ENCODE measurements at places on chromosomes 2 and 18.
A peak's percentile ranks its signal among the peaks of the same experiment; 100 is the strongest.

- no peak for DNase-seq
Measured at GRCh38 chr18:74489676-74490075, 6.5 kb upstream of the CNDP2 start.

GRCh38 chr2:44191739-44192138 lies 23.1 kb downstream of the PPM1B start:
- DNase-seq: no peak

GRCh38 chr2:218405746-218406208 lies 6.1 kb downstream of the CTDSP1 start:
- DNase-seq: no peak

DNA sequence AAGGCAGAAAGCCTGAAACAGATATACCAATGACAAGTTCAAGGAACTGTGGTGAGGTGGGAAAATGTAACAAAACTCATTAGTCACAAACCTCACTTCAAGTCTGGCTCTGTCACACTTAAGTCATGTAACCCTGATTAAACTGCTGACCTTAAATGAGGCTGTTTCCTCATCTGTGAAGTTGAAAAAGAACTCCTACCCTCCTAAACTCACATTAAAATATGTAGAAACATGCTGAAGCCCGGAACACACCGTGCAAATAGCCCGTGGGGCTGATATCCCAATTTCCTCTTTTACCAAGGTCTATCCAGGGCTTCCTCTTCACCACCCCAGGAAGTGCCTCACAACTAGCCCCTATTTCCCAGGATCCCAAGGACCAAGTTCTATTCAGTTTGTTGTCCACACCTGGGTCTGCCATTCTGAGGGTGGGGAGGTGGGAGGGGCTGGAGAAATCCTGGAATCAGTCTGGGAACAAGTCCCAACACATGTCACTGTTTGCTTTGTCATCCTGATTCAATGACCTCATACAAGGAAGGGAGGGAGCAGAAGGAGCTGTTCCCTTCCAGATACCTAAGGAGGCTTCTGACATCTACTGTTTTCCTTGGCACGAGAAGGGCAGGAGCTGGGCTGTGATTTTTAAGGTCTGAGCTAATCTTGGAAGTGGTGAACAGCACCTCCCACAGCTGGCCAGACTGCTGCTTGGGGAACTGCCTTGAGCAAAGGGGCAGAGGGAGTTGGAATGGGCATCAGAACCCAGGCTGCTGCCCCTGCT lies 42.3 kb downstream of the SLC4A1AP start:
- no peak for DNase-seq

DNA sequence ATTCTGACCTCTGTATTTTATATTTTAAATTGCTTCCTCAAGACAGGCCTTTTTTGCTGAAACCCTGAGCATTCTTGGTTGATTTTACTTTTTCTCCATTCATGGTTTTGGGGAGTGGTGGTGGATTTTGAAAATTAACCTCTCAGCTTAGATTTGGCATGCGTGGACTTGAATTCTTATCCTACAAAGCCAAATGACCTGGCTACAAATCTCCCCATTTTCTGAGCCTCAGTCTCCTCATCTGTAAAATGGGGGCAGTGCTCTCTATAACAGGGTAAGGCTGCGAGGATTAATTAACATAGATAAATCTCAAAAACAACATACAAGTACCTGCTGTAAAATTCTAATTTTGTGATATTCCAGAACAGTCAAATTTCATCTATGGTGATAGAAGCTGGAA lies 103.4 kb upstream of the CDCA7 start:
- DNase-seq: no peak

DNA sequence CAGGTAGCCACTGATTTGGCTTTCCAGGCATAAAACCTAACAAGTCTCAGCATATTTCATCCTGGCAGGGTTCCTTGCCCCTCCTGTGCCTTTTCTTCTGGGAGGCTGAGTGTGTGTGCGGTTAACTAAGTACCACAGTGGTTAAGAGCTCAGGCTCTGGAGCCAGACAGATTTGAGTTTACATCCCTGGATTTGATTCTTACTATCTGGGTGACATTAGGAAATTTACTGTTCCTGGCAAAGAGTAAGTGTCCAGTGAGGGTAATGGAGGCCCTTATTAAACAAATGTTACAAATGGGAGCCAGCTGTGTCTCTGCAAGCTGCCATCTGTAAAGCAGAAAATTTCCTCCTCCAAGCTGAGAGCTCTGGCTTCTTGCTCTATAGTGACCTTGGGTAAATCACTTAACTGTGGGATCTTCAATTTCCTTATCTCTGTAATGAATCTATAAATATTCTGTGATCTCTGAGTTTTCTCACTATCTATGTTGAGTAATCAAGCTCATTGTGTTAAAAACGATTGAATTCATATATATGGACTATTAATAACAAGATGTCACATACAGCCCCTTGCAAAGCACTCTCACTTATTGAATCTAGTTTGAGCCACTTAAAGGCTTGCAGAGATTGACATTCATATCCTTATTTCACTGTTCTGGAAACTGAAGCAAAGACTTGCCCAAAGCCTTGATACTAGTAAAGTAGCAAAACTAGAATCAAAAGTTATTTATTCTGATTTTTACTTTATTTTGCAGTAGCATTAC lies 6.5 kb upstream of the COBLL1 start:
- DNase-seq: no peak

GRCh38 chr2:85922199-85922598 lies 33.4 kb upstream of the ST3GAL5 start:
- DNase-seq: no peak

DNA sequence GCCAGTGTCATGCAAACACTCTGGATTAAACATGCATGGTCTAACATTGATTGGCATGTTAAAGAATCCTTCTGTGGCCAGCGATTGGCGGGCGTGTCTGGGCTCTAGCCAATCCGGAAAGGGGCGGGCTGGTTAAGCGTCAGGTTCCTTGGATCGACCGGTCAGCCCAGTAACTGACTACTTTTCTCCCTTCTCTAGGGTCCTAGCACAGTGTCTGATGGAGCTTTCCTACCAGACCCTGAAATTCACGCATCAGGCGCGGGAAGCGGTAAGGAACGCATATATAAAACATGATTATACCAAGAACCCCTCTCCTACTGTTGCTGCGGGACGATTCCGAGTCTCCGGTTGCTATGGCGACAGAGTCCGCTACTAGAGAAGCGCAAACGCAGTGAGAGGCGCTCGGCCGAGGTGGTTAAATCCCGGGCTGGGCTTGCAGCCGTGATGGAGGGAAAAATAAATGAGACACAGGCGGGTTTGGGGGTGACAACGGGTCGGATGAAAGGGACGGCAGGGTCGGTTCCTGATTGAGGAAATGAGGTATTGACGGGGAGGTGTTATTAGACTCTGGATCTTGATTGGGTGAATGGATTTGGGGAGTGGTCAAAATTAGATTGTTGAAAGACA lies 29.4 kb downstream of the KATNAL2 start:
- DNase-seq: peak; percentile 73

DNA sequence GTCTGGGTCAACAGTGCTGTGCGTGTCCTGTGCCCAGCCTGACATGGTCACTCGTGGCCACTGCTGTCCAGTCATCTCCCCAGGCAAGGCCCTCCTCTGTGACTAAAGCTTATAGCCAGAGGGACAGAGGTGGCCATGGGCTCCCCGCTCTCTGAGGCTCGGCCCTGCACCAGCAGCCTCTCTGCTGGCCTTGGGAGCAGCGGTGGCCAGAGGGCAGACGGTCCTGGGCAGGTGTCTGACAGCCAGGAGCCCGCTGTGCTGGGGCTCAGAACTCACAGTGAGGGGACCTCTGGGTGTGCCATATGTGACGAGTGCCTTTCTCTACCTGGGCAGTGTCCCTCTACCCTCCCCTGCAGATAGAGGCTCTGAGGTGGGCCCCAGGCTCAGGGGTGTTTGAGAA lies 98.7 kb downstream of the FAM210A start:
- no peak for DNase-seq

GRCh38 chr2:156350374-156351142 lies 18.0 kb upstream of the NR4A2 start:
- no peak for DNase-seq

GRCh38 chr18:991441-991840 lies 86.8 kb downstream of the ADCYAP1 start:
- DNase-seq: no peak

DNA sequence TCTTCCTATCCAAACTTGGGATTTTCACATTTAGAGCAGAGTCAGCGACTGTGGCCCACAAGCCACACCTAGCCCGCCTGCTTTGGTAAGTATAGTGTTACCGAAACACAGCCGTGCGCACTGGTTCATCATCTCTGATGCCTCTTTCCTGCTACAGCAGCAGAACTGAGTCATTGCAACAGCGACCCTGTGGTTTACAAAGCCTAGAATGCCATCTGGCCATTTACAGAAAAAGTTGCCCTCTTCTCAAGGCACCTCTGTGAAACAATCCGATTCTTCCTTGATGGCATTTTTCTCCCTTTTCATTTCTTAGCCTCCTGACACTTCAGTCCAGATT lies 10.7 kb upstream of the IAH1 start:
- DNase-seq: no peak

GRCh38 chr2:235021752-235022151 lies 69.9 kb downstream of the SH3BP4 start:
- no peak for DNase-seq

DNA sequence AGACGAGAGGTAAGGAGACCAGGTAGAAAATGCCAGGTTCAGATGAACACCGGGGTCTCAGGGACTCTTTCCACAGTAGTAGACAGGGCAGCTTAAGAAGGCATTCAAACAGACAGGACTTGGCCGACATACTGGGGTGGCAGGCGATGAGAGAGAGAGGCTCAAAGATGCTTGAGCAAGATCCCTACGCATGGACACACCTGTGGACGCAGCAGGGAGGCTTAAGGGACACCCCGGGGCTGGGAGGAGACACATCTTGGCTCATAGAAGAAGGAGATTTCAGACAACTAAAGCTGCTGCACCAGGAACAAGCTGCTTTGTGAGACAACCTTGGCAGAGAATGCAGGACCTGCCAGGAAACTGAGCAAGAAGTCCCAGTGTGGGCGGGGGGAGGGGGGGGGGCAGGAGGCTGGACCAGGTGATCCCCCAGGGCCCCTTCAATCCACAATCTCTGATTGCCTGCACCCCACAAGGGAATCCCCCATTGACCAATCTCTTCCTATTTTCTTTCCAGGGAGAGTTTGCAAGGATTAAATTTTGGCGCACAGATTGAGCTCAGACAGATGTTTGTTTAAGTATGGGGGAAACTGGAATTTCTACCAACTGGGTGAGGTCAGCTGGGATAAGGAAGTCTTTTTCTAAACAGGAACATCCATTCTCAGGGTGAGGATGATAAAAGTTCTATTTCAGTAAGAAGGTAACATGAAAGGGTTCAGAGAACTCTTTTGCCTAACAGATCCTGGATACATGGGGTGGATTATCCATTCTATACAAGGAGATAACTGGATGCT lies 400.7 kb downstream of the NBAS start:
- no peak for DNase-seq

DNA sequence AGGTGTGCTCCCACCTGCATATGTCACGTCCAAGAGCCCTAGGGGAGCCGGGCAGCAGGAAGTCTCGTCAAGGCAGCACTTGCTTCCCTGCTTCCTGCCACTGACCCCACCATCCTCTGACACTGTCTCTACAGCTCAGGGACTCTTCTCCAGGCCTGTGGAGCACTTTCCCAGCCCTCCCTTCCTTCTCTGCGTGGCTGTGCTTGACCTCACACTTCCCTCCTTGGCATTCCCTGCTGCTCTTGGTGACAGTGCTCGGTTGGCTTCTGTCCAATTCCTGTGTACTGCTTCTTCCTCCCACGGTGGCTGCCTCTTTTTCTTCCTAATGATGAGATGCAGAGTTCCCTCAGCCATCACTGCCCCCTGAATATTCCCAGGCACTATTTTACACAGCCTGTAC lies 2.8 kb downstream of the CIDEA start:
- DNase-seq: no peak

DNA sequence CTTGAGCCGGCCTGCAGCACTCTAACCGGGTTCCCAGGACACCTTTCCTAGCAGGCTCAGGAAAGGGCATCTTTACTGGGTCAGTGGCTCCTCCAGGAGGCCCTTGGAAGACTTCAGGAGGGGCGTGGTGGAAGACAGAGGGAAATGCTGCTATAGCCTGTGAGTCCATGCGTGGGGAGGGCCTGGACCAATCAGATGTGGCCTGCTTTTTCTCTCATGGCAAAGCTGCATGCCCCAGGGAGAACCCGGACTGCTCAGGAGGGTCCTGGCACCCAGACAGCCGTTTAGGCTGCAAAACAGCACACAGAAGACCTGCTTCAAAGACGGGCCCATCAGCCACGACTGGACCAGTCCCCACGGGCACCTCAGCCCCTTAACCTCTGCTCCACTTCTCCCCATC lies 84.4 kb downstream of the EIPR1 start:
- no peak for DNase-seq

DNA sequence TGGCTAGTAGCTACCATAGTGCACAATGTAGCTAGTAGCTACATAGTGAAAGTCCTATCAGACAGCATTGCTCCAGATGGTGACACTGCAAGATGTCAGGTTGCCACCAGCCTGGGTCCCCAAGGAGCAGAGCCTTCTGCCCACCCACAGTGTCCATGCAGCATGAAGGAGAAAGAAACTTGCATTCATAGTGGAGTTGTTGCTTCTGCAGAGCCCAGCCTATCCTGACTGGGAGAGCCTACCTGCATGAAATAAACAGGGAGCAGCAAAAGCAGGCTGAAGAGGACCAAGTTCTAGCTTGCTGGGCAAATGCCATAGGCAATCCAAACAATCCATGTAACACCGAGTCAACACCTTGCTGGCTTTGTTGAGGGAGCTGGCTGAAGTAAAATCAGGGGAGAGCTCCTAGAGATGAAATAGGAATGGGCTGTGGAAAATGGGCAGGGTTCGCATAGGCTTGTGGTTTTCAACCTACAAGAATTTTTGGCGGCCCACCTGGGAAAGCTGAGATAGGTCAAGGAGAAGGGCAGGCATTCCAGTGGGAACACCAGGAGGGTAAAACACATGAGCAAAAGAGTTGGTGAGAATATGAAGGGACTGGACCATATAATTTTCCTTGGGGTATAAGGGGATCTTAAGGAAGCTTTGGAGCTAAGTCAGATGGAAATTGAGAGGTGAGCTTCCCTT lies 195.8 kb downstream of the CYP26B1 start:
- DNase-seq: no peak

DNA sequence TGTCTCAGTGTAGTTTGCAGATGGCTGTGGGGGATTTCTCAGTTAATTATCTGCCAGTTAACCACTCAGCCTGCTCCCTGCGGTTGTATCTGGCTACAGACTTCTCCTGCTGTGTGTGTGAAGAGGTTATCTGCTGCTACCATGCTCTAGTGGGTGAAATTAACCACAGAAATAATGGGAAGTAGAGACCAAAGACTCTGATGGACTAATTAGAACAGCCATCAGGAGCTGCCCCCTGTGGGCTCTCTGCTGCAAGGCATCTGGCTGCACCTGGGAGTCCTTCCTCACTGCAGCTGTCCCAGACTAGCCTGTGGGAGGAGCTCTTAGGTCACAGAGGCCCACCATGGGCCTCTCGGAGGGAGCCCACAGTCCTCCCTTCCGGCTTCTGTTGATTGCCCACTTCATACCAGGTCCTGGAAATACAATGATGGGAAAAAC lies 66.6 kb downstream of the CTIF start:
- no peak for DNase-seq

Measured in cerebellar nuclear complex (tissue), 1 donor.